ENCODE measurements at places on chromosomes 12 and 14.

DNA sequence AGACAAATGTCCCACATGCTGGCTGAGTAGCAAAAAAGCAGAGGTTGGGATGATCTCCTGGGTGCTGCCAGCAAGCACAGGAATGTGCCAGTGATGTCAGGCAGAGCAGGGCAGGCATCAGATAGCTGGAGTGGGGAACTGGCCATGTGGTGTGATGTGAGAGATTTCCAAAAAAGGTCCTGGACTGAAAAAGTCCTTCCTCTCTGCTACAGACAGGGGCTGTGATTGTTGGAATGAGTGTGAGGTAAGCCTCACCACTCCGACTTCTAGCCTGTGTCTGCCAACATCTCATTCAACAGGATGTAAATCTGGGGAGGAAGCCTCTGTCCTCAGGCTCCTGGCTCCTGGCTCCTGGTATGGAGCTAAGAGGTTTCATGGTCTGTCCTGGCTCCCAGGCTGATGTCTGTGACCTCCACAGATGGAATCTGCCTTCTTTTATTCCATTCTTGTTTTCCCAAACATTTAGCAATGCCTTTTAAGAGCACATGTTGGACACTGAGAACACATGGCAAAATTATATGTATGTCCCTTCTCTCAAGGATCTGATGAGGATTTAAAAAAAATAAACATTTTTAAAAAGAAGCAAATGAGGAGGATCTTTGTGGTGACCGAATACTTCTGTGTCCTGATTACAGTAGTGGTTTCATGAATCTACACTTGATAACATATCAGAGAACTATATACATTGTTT, 50.1 kb upstream of the STK38L start:
- DNase-seq, result no peak
- H3K4me1 ChIP-seq, result peaks cover 26% of the 10 kb centered on the region
- H3K27ac ChIP-seq, result peak overlapping the region; percentile 39

DNA sequence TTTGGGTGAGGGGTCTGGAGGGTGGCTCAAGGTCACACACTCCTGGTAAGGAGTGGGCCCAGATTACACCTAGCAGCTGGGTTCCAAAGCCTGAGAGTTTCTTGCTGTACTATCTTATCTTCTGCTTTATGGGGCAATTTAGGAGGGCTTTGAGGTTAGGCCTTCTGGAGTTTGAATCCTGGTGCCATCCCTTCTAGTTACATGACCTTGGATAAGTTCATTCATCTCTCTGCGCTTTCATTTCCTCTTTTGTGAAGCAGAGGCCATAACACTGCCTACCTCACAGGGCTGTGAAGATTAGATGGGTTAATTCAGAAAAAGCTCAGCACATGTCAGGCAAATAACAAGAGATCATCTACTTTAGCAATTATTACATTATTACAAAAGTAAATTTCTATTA, 7.4 kb upstream of the KRT77 start:
- DNase-seq, result no peak
- peaks cover 9% of the 10 kb centered on the region for H3K4me1 ChIP-seq
- no peak overlapping the region for H3K27ac ChIP-seq
- no peaks in the 10 kb centered on the region for H3K36me3 ChIP-seq
- no peak overlapping the region for H3K4me3 ChIP-seq
- peaks cover 17% of the 10 kb centered on the region for H3K27me3 ChIP-seq

DNA sequence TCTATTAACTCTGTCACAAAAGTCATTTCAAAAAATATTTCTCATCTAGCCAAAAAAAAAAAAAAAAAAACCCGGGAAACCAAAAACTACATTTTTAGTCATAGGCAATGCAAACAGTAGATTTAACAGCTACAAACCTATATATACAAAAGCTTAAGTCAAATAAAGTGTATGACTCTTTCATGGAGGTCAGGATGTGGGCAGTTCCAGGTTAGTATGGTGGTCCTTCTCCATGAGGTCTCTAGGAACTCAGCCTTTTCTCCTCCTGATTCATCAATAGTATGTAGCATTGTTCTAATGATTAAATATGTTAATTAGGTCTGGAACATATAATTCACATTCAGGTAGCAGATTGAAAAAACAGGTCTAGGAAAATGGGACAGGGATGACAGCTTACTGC, 586.5 kb downstream of the SLC16A7 start:
- H3K27ac ChIP-seq, result no peak overlapping the region
- DNase-seq, result no peak
- no peak overlapping the region for H3K4me3 ChIP-seq
- no peaks in the 10 kb centered on the region for H3K27me3 ChIP-seq
- H3K36me3 ChIP-seq, result no peaks in the 10 kb centered on the region

GRCh38 chr12:114445401-114446323, 39.7 kb upstream of the TBX5 start:
- no peaks in the 10 kb centered on the region for H3K4me1 ChIP-seq
- no peak overlapping the region for H3K4me3 ChIP-seq
- no peak for DNase-seq
- no peak overlapping the region for H3K27ac ChIP-seq

DNA sequence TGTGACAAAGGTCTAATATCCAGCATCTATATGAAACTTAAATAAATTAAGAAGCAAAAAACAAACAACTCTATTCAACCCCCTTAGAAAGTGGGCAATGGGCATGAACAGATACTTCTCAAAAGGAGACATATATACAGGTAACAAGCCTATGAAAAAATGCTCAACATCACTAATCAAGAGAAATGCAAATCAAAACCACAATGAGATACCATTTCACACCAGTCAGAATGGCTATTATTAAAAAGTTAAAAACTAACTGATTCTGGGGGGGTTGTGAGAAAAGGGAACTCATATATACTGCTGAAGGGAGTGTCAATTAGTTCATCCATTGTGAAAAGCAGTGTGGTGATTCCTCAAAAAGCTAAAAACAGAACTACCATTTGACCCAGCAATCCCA, 198.9 kb downstream of the BMP4 start:
- no peaks in the 10 kb centered on the region for H3K36me3 ChIP-seq
- H3K27ac ChIP-seq, result no peak overlapping the region
- no peaks in the 10 kb centered on the region for H3K4me1 ChIP-seq
- H3K27me3 ChIP-seq, result no peaks in the 10 kb centered on the region
- no peak overlapping the region for H3K4me3 ChIP-seq
- DNase-seq, result no peak

DNA sequence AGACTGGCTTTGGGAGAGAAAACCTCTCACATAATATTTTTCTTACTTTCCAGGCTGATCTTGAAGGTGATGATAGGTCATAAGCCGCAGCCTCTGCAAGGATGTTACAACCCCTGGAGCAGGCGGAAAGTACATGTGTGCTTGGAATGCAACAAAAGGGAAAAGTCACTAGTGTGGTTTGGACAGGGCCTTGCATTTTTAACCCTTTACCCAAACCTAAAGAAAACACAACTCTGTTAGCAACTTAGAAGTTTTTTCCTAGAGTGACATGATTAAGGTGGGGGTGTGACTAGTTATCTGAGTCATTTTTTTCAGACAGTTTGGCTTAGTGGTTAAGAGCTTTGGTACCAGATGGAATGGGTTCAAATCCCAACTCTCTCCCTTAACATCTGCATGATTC, 97.0 kb downstream of the TMEM30B start:
- no peaks in the 10 kb centered on the region for H3K27me3 ChIP-seq
- H3K36me3 ChIP-seq, result no peaks in the 10 kb centered on the region
- H3K4me3 ChIP-seq, result no peak overlapping the region
- DNase-seq, result no peak
- H3K27ac ChIP-seq, result no peak overlapping the region

DNA sequence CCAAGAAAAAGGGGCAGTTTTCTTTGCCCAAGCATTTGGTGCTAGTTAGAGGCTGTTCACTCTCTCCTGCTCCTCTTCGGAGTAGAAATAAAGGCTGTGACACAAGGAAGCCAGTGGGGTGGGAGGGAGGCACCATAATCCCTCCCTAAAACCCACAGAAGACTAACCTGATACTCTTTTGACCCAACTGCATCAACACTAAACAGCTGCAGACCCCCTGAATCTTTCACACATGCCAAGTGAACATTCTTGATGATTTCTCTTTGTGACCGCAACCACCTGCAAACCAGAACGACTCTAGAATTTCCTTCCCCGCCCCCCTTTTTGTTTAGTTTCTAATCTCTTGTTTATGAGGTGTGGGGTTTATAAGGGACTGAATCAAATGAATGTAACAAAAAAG, 175.8 kb upstream of the BCL2L14 start:
- H3K4me1 ChIP-seq, result no peaks in the 10 kb centered on the region
- H3K27ac ChIP-seq, result no peak overlapping the region
- H3K4me3 ChIP-seq, result no peak overlapping the region

DNA sequence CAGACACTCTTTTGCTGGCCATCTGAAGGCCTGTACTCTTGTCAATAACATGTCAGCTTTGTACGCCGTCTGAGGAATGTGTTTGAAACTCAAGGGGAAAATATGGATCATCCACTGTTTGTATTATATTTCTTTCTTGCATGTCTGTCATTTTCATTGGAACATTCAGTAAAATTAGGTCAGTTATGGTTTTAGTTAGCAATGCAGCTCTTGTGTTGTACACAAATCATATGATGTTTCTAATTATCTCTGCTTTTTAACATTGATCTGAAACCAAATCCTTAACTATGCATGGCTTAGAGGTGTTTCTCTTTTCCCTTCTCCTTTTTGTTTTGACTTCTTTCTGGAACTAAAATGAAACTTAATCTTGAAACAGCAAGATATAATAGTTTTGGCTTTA, 333.6 kb upstream of the PRICKLE1 start:
- no peaks in the 10 kb centered on the region for H3K36me3 ChIP-seq
- H3K4me3 ChIP-seq, result no peak overlapping the region
- peaks cover 18% of the 10 kb centered on the region for H3K4me1 ChIP-seq
- no peak overlapping the region for H3K27ac ChIP-seq

GRCh38 chr14:91373591-91374254, 43.9 kb downstream of the CCDC88C start:
- DNase-seq, result no peak
- no peak overlapping the region for H3K4me3 ChIP-seq
- no peaks in the 10 kb centered on the region for H3K36me3 ChIP-seq

DNA sequence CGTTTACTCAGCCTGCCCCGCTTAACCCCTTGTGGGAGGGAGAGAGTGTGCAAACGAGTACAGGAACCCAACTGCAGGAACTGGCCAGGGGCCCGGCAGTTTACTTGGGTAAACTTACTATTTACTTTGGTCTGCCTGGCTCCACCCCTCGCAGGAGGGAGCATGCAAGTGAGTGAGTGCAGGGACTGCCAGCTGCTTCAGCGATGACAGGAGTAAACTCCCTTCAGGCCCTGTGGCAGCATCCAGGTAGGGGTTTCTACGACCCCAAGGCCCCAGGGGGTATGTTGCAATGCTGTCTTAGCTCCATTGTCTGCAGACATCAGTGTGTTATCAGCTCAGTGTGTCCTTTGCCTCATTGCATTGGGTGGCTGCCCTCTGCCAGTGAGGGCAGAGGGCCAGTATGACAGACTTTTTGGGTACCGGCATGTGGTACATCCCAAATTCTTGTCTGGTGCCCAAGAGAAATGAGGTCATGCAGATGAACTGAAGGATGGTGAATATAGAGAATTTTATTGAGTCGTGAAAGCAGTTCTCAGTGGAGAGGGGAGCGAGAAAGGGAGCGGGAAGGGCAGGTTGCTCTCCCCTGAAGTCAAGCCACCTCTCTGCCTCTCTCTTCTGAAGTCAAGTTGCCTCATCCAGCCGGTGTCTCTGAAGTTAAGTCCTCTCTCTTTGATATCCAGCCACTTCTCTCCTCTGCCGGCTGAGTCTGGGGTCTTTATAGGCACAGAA, 181.8 kb downstream of the FUT8 start:
- peak; percentile 74 for DNase-seq
- no peak overlapping the region for H3K27ac ChIP-seq
- H3K27me3 ChIP-seq, result no peaks in the 10 kb centered on the region
- no peaks in the 10 kb centered on the region for H3K36me3 ChIP-seq
- H3K4me1 ChIP-seq, result peaks cover 11% of the 10 kb centered on the region
- H3K4me3 ChIP-seq, result no peak overlapping the region

GRCh38 chr12:98750511-98750910, 105.4 kb downstream of the APAF1 start:
- no peak overlapping the region for H3K4me3 ChIP-seq
- H3K27me3 ChIP-seq, result no peaks in the 10 kb centered on the region
- H3K4me1 ChIP-seq, result peaks cover 7% of the 10 kb centered on the region
- H3K36me3 ChIP-seq, result no peaks in the 10 kb centered on the region
- DNase-seq, result no peak
- no peak overlapping the region for H3K27ac ChIP-seq

- H3K27ac ChIP-seq, result no peak overlapping the region
- no peaks in the 10 kb centered on the region for H3K27me3 ChIP-seq
- H3K36me3 ChIP-seq, result no peaks in the 10 kb centered on the region
- no peaks in the 10 kb centered on the region for H3K4me1 ChIP-seq
Measured at GRCh38 chr12:47870175-47870781, 34.5 kb downstream of the VDR start.

- no peak for DNase-seq
- no peaks in the 10 kb centered on the region for H3K27me3 ChIP-seq
- H3K4me1 ChIP-seq, result peaks cover 25% of the 10 kb centered on the region
- no peaks in the 10 kb centered on the region for H3K36me3 ChIP-seq
- no peak overlapping the region for H3K27ac ChIP-seq
Measured at GRCh38 chr14:75049731-75050201, 1.5 kb downstream of the MLH3 start.

GRCh38 chr14:32403688-32404087, 74.6 kb downstream of the AKAP6 start:
- H3K36me3 ChIP-seq, result no peaks in the 10 kb centered on the region
- no peak overlapping the region for H3K27ac ChIP-seq
- no peaks in the 10 kb centered on the region for H3K27me3 ChIP-seq
- H3K4me3 ChIP-seq, result no peak overlapping the region

GRCh38 chr12:76696186-76696585, 67.7 kb upstream of the ZDHHC17 start:
- H3K27ac ChIP-seq, result no peak overlapping the region
- H3K4me1 ChIP-seq, result no peaks in the 10 kb centered on the region
- no peak overlapping the region for H3K4me3 ChIP-seq
- H3K27me3 ChIP-seq, result no peaks in the 10 kb centered on the region
- no peak for DNase-seq

- no peak for DNase-seq
- H3K4me3 ChIP-seq, result no peak overlapping the region
- no peaks in the 10 kb centered on the region for H3K27me3 ChIP-seq
- no peaks in the 10 kb centered on the region for H3K36me3 ChIP-seq
Measured at GRCh38 chr14:22036541-22037239, 363.1 kb upstream of the OR4E1 start.

DNA sequence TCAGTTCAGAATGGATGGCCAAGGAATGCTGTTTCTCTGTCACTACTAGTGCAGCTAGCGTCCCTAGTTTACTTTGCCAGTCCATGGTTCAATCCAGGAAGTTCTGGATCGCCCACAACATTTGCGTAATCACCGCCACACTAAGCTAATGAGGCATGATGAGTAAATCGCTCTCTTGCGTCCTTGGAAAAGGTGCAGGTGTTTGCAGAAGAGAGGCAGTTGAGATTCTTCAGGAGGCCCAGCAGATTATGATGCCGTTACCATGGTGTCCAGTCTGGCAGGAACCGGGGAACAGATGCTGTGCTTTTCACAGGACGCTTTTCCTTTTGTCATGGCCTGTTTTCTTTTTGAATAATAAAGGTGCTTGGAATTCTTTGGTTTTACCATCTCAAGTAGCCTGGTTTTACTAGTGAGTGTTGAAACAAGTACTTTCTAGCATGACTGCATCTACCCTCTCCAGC, 9.0 kb downstream of the TPH2 start:
- no peaks in the 10 kb centered on the region for H3K36me3 ChIP-seq
- H3K4me3 ChIP-seq, result no peak overlapping the region
- no peaks in the 10 kb centered on the region for H3K4me1 ChIP-seq
- H3K27me3 ChIP-seq, result no peaks in the 10 kb centered on the region
- H3K27ac ChIP-seq, result no peak overlapping the region
- DNase-seq, result no peak
